NCI-H2171 (cell line): ENCODE measurements at places on chromosomes 6 and 20.

GRCh38 chr6:142857233-142857761 is 87.7 kb downstream of the HIVEP2 start:
- DNase-seq, result no peak

- no peak for DNase-seq
These were observed 496.6 kb upstream of the EPHA7 start for GRCh38 chr6:93915961-93916360.

DNA sequence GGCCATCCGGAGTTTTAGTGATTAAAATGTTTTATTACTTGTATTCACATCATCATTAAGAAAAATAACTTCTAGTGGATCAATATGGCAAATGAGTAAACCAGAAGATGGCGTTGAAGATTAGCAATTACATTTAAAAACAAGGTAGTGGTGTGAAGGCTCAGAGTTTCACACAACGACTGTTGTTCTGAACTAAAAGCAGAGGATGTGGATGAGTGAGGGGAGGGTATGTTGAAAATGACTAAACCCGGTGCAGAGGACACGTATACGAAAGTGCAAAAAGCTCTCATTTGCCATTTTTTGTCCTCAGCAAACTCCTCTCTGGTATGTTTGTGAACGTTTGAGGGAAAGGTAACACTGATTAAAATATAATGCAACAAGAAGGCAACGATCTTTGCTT is 1.9 kb upstream of the IRF4 start:
- no peak for DNase-seq

GRCh38 chr6:106913111-106913510 is 61.4 kb downstream of the CD24 start:
- DNase-seq, result no peak

DNA sequence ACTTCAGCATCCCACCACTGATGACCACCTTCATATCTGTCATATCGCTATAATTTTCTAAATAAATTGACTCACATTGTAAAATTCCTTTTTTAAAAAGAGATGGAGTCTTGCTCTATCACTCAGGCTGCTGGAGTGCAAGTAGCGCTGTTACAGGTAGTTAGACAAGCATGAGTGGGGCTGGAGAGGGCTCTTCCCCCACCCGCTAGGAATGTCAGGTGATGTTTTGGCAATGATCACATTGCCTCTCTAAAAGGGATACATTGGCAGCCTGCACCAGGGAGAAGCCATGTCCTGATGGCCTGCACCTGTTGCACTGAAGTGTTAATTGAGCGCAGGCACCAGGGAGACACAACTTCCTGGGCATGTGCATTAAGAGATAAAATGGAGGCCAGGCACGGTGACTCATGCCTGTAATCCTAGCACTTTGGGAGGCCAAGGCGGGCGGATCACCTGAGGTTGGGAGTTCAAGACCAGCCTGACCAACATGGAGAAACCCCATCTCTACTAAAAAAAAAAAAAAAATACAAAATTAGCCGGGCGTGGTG is 16.9 kb upstream of the SLC22A16 start:
- DNase-seq, result no peak

DNA sequence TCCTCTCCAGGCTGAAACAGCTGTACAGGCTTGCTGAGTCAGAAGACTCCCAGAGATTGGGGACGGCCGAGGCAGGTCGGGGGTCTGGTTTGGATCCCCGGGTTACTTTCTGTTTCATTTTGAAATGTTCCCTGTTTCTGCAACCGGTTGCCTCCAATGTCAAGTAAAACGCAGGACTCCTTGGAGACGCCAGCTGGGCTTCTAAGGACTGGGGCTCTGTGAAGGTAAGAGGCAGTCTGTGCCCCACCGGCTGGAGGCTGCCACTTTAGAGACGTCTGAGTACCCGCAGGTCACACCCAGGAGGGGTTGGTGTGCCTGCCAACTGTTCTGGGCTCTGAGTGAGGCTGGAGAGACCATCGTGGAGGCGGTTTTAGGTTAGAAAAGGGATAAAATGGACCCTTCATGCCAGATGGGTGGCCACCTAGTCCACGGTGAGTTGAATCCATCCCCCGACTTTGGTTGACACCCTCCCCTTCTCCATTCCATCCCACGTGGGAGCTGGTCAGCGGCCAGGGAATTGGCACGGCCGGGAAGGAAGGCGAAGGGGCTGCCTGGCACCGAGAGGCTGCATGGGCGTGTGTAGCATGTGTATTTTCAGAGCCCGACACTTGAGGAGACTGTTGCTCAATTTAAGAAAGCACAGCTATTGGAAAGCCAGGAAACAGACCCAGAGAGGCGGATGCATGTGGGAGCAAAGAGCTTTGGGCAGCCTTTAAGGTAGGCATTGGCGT is 240.9 kb downstream of the PHACTR1 start:
- peak; percentile 2 for DNase-seq

GRCh38 chr6:134436950-134437349 is 119.0 kb upstream of the SGK1 start:
- no peak for DNase-seq

GRCh38 chr20:53809728-53810365 is 216.2 kb upstream of the ZNF217 start:
- no peak for DNase-seq

- no peak for DNase-seq
These were observed 15.0 kb downstream of the ELOVL5 start for GRCh38 chr6:53333439-53334408.

- no peak for DNase-seq
These were observed 4.9 kb downstream of the SLC22A2 start for GRCh38 chr6:160253714-160254113.

- DNase-seq, result no peak
These were observed 35.9 kb upstream of the MYB start for GRCh38 chr6:135145063-135145800.

DNA sequence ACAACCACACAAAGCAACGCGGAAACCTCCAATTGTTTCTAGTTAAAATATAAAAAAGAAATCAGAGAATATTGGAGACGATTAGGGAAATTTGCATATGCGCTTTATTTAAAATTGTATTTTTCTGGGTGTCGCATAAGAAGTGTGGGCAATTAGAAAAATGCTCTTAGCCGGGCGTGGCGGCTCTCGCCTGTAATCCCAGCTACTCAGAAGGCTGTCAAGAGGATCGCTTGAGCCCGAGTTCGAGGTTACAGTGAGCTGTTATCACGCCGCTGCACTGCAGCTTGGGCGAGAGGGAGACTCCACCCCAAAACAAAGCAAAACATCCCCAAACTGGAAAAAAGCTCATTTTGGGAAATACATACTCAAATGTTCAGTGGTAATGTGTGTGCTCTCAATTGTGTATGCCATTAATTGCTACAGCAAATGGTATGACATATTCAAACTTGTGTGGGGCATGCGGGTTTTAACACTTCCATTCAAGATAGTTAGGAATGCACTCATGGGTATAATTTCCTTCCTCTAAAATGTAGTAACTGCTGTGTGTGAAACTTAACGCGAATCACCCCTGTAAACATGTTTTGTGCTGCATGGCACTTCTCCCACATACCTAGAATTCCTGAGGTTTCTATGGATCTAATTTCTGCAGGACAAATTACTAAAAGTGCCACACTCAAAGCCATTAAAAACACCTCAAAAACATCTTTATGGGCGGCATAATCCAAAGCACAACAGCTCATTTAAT is 54.7 kb upstream of the HFE start:
- peak; percentile 28 for DNase-seq

DNA sequence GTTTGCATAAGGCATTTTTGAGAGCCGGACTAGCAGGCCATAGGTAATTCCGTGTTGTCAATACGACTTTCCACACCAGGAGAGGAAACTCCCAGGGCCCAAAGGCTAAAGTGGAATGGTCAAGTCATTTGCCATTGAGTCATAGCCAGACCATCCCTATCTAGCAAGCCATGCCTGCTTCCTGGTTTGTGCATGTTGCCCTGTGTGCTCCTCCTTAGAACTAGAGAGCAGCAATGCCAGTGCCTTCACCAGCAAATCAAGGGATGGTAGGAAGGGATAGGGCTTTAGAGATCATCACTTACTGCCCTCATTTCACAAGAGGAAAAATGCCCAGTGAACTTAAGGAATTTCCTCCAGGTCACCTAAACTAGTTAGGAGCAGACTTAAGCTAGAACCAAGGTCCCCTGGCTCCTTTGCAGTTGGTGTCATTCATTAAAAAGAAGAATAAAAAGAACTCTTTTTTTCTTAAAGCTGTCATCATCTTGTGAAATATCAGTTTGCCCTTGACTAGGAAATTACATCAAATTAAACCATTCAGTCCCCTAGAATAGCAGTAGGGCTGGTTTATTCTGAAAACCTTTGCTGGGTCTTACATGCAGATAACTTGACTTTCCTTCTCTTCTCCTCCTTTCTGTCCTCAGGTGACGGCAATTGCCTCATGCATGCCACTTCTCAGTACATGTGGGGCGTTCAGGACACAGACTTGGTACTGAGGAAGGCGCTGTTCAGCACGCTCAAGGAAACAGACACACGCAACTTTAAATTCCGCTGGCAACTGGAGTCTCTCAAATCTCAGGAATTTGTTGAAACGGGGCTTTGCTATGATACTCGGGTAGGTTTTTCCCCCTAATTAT is 7.4 kb downstream of the TNFAIP3 start:
- DNase-seq, result no peak

GRCh38 chr20:39810309-39810708 is 848.2 kb downstream of the DHX35 start:
- DNase-seq, result no peak

- DNase-seq, result no peak
These were observed 9.6 kb upstream of the SF3B5 start for GRCh38 chr6:144104898-144105487.

GRCh38 chr6:122365775-122366403 is 33.6 kb upstream of the HSF2 start:
- DNase-seq, result no peak

DNA sequence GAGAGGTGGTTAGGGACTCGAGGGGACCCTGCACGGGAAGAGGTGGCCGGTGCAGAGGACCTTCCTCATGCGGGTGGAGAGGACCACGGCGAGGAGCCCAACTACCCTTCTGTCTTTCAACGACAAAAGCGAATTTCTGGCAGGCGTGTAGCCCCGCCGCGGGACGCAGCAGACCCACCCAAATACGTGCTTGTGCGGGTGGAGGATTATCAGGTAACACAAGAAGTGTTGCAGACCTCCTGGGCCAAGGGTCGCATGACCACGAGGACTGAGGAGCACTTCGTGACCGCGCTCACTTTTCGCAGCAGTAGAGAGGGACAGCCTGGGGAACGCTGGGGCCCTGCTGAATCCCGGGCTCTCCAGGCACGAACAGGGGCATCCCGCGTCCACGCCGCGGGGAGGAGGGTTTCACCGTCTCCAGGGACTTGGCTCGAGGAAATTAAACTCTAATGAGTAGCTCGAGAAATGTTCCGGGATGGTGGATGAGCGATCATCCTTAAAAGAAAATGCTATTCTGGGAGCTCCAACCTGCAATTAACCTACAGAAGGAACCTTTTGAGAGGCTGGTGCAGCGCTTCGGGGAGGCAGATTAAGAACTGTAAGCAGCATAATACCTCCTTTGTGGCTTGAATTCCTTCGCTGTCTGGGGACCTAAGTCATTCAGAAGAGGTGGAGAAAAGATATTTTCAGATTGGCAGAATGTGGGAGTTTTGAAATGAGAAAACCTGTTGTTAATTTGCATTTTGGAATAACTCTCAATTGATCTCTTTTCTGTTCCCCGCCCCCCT is 804 bp downstream of the C6orf141 start:
- no peak for DNase-seq

DNA sequence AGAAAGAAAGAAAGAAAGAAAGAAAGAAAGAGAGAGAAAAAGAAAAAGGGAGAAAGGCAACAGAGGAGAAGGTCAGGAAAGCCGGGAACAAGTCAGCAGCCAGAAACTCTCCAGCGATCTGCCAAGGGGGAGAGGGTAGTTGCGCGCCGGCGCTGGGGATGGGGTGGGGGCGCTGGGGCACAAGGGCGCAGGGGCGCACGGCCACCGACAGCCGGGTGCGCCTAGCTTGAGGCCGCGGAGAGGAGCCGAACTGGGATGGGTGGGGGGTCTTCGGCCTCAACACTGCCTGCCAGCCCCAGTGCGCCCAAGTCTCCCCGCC is 533 bp upstream of the RSPO3 start:
- no peak for DNase-seq

GRCh38 chr6:165752451-165752850 is 89.4 kb upstream of the PDE10A start:
- DNase-seq, result no peak

GRCh38 chr20:44733341-44734069 is 12.2 kb upstream of the KCNK15 start:
- peak; percentile 48 for DNase-seq

DNA sequence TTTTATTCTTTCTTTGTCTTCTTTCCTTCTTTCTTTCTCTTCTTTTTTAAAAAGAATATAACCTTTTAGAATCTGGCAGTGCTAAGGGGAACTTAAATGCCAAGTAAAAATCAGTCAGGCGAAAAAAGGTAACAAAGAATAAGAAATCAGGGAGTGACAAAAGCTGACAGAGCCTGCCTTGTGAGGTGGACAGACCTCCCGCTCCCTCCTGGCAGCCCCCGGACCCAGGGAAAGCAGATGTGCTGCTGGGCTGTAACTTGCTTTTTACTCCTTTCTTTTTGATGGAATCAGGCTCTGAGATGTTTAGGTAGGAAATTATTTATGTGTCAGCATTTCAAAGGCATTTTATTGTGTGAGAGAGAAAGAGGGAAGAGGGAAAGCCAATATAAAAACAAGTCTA is 95.5 kb upstream of the TRAF3IP2 start:
- DNase-seq, result no peak

- no peak for DNase-seq
These were observed 85.6 kb downstream of the PFDN4 start for GRCh38 chr20:54293526-54293925.

DNA sequence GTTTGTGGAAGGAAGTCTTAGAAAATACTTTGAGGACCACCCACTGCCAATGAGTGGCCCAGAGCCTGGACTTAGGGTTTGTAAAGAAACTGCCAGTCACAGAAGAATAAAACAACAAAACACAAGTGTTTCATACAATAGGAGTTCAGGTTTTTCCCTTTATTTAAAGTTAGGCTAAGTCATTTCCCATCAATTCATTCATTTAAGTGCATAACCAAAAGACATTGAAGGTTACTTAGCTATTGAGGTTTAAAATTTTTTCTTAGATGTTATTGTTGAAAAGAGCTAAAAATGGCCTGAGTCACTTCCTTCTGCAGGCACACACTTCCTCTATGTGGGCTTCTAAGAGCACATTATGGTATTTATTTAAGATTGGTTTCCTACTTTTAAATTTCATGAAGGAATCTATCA is 54.2 kb downstream of the ARMC2 start:
- no peak for DNase-seq

DNA sequence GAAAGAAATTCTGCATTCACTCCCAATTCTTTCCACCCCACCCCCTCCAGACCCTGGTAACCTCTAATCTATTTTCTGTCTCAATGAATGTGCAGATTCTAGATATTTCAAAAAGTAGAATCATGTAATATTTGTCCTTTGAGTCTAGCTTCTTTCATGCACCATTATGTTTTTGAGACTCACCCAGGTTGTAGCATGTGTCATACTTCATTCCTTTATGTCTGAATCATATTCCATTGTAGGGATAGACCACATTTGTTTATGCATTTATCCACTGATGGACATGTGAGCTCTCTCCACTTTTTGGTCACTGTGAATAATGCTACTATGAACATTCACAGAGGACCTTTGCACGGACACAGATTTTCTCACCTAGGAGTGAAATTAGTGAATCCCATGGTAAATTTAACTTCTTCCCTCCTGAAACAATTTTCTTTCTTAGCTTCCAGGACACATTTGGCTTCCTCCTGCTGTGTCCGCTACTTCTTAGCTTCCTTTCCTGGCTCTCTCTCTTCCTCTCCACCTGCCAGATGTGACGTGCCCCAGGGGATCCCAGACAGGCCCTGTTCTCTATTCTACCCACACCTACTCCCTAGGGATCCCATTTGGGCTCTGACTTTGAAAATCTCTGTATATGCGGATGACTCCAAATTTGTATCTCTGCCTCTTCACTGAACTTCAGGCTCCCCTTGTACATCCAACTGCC is 24.1 kb upstream of the ARFGEF2 start:
- DNase-seq, result peak; percentile 91

- DNase-seq, result peak; percentile 32
These were observed 59.6 kb upstream of the TAGAP start for GRCh38 chr6:159104163-159104925.
